ENCODE measurements at places on chromosomes 6 and 20.

GRCh38 chr6:164216368-164216767, 801.9 kb downstream of the QKI start:
- DNase-seq, result no peak

- no peak for DNase-seq
Measured at GRCh38 chr6:45272626-45273025, 55.5 kb upstream of the RUNX2 start.

- no peak for DNase-seq
Measured at GRCh38 chr6:163643866-163644265, 229.3 kb downstream of the QKI start.

DNA sequence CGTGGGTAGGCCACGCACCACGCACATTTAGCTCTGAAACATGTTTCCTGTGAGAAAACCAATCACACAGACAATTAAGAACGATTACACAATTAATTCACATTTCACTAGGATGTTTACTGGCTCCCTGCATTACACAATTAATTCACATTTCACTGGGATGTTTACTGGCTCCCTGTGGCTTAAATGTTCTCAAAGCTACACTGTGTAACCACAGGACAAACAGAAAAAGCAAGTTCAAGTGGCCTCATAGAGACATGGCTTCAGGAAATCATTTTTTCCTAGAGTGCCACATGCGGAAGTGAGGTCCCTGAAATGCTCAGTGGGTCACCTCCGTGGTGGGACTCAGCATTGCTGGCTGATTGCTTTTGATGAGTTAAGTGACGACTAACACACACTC, 61.7 kb upstream of the XRN2 start:
- DNase-seq, result no peak

DNA sequence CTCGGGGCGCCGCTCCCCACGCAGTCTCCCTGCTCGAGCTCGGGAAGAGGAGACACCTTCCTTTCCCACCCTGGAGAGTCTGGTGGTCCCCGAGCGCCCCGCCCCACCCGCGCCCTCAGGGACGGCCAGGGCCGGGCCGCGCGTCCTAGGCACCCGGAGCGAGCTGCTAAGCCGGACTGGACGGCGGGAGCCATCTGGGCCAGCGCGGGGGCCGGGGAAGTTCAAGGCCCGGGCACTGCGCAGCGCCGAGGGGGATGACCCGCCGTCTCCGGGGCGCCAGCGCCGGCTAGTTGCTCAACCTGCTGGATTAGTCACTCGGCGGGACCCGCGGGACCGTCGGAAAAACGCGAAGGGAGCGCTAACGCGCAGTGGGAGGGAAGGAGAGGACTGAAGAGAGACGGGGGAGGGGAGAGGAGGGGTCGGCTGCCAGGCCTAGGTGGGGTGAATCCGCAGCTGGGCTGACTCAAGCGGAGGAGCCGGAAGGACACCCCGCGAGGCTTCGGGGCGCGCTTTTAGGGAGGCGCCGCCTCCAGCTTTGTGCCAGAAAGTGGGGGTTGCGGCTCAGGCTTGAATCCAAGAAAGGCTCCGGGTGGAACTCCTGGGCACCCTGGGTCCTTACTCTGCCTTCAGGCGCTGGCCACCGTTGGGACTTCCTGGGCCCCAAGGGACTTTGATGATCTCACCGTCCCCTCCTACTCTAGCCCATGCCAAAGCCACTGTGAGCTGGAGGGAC, 75.7 kb upstream of the FOXP4 start:
- DNase-seq, result peak; percentile 71

- no peak for DNase-seq
Measured at GRCh38 chr6:91482498-91482897, 895.6 kb upstream of the MAP3K7 start.

- no peak for DNase-seq
Measured at GRCh38 chr6:144139817-144140216, 10.5 kb upstream of the STX11 start.

- no peak for DNase-seq
Measured at GRCh38 chr20:18103497-18103896, 34.2 kb upstream of the KAT14 start.

DNA sequence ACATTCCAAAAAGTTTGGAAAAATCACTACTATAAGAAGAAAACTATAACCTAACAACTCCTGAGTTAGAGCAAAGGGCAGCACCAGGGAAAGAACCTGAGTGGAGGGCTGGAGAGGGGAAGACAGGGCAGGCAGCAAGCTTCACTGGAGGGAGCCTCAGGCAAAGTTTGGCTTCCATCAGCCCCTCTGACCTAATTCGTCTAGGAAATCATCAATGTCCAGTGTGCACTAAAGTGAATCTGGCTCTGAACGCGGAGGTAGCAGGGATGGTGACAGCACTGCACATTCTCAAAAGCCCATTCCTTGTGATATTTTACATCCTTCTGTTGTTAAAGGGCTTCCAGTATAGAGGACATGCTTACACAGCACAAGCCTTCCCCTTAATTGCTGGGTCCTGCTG, 87.1 kb downstream of the ZDHHC14 start:
- no peak for DNase-seq

- no peak for DNase-seq
Measured at GRCh38 chr6:34025112-34025807, 120.6 kb downstream of the GRM4 start.

DNA sequence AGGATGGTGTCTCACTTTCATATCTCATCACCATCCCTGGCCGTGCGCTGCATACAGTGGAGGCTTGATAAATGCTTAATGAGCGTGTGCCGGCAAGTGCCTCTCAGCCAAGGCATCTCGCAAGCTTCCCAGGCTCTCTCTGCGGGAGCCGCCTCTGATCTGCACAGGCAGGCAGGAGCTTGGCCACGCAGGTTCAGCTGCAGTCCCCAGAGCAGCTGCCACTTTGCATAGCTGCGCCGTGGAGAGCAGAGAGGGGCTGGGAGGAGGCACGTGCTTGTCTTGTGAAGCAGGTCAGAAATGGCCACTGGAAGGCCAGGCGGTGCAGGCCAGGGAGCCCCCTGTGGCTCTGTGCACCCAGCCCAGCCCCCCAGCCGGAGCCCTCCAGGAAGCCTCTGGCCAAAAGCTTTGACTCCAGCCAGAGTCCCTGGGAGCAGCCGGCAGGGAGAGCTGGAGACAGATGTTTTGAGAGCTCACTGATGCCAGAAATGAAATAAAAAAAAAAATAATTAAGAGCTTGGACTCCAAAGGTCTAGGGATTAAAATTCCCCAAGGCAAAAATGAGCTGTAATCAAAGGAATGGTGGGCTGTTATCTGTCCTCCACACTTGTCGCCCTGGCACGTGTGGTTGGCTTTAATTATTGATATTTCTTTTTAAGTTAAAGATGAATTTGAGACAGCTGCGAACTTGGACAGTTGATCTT, 377.0 kb downstream of the CDH4 start:
- no peak for DNase-seq

GRCh38 chr6:29828471-29828797, 809 bp downstream of the HLA-G start:
- no peak for DNase-seq

- no peak for DNase-seq
Measured at GRCh38 chr6:170344631-170345576, 38.3 kb downstream of the FAM120B start.

DNA sequence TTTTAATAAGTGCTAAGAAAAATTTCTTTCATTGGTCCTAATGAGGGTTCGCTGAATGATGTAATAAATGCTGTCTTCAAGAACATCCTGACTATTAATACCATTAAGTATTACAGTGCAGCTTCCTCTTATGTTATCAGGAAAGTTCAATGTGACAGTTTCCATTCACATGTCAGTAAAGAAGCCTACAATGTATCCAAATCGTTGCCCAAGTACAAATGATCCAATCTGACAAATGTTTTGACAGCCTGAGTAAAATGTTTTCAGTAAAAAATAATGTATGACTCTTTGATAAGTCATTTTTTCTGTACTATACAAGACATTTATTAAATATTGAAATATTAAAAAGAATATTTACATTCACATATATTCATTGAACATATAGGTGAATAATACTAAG, 496.1 kb upstream of the MANEA start:
- DNase-seq, result no peak

- DNase-seq, result no peak
Measured at GRCh38 chr20:7389216-7389615, 551.0 kb downstream of the HAO1 start.

DNA sequence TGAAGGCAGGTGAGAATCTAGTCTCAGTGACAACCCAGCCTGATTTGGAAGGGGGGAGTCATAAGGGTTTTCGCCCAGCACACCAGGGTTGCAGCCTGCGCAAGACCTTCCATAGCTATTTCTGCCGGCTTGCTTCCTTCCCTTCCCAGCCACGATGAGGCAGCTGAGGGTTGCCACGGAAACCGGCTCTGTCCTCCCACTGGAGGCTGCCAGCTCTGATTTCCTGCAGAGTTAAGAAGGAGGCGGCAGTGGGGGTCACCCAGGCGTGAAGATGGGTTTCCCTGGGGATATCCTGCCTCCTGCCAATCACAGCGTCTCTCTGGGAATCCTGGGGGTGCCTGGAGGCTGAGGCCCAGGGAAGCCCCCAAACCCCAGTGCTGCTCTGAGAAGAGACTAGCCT, 23.1 kb upstream of the KCNB1 start:
- peak; percentile 94 for DNase-seq

- peak; percentile 87 for DNase-seq
Measured at GRCh38 chr6:55578537-55579363, at the start of gene HMGCLL1. HMGCLL1 (minus strand) TSS chr6:55579192; CDS start chr6:55579055, 137 bp downstream.

DNA sequence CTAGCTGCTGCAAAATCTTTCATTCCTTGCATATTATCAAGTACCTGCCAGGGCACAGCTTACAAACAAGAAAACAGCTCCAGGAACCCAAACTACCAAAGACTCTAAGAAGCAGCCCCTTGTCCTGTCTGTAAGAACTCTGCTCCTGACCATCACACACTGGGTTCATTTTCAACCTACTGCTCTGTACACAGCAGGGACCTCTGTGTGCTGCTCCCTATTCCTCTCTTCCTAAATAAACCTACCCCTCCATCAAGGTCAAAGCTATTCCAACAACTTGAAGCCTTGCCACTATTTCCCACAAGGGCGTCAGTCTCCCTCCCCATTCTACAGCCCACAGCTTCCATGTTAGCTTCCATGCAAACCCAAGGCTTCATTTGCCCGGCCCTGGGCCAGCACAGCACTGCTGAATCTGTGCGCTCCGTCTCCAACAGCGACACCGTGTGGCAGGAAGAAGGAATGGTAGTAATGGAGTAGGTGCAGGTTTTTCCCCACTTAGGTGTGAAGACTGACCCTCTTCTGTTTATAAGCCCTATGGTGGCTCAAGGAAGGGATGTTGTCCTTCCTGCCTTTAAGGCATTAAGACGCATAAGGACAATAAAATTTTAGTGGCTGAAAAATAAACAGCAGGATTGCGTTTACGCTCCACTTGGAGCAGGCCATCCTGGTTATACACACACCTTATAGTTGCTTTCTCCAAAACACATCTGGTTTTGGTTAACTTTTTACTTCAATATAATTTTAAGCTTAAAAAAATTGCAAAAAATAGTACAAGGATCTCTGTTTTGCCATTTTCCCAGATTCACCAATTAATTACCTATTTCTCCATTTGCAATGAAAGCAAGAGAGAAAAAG, 115.2 kb upstream of the NXT1 start:
- DNase-seq, result peak; percentile 77

DNA sequence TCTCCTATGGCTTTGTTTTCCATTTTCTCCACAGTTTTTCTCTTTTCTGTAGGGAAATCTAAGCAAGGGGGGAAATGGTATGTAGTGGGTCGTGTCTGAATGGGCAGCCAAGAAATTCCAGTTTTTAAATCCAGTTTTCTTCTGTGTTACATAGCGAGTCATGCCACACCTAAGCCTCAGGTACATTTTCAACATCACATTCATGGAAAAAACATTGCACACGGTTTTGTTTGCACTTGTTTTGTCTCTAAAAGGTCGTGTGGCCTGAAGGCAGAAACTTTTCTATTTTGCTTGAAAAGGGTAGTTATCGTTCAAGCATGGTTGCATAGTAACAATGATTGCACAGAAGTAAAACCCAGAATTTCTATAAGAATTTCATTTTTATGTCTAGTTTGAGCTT, 70.5 kb downstream of the MOXD1 start:
- no peak for DNase-seq

GRCh38 chr6:18248698-18249097, 15.6 kb downstream of the DEK start:
- DNase-seq, result no peak

DNA sequence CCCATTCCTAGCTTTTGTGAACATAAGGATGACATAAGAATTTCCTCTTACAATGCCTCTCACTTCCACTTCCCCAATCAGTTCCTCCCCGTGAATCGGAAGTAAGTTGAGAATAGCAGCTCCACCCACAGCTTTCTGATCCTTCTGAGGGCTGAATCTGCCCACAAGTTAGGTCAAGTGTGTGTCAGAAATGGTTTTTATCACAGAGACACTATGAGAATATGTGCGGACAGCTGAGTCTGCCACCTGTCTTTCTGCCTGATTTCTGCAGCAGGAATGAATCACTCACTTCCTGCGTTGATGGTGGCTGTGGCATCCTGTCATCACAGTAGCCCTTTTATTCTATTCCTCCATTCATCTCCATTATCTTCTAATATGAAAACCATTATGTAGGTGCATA, 70.2 kb downstream of the RIN2 start:
- no peak for DNase-seq

DNA sequence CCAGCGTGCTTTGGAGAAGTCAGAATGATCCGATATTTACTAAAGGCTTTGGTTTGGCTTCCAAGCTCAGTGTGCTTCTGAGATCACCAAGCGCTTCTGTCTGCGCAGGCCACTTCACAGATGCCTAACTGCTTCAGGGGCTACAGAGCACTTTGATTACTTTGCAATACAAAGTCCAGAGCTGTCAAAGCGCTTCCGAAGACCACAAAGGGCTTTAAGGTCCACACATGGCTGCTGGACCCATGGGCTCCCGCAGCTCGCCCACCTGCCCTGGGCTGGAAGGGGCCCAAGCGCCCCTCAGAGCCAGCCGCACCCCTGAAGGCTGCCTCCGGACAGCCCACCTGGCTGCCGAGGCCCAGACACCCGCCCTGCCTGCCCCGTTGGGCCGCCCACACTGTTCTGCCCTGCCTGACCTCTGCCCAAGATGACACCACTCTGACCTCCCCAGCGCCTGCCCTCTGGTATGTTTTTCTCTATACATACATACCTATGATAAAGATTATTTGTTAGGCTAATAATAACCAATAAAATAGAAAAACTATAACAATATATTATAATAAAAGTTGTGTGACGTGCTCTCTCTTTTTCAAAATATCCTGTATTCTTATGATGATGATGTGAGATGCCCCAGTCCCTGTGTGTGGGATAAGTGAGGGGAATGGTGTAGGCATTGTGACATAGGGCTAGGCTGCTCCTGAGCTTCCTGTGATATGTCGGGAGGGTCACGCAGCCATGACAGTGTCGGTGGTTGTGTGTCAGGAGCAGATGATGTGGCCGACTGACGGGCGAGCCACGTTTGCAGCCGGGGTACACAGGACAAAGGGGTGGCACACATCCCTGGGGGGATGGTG, 22.6 kb downstream of the DYNLT1 start:
- no peak for DNase-seq

GRCh38 chr6:164331026-164331425, 916.5 kb downstream of the QKI start:
- no peak for DNase-seq

GRCh38 chr6:40779409-40779808, 192.2 kb upstream of the LRFN2 start:
- no peak for DNase-seq

- DNase-seq, result peak; percentile 65
Measured at GRCh38 chr6:21593927-21594415, 420 bp downstream of the SOX4 start.
